ENCODE measurements at places on chromosomes 5 and 9.
A peak's percentile ranks its signal among the peaks of the same experiment; 100 is the strongest.

DNA sequence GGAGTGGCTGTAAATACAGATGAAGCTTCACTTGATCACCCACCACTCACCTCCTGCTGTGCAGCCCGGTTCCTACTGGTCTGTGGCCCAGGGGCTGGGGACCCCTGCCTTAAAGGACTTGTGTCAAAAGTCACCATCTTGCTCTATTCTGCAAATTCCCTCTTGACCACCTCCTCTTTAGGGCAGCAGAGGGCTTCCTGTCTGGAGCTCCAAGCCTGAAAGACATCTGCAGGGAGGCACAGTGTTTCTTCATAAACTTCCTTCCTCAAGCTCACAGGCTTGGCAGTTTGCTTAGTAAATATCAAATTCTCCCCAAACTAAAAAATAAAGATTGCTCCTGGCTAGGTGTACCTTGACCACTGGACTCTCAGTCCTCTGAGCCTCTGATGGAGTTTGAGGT is 104.4 kb downstream of the FRMD3 start:
- DNase-seq = no peak

DNA sequence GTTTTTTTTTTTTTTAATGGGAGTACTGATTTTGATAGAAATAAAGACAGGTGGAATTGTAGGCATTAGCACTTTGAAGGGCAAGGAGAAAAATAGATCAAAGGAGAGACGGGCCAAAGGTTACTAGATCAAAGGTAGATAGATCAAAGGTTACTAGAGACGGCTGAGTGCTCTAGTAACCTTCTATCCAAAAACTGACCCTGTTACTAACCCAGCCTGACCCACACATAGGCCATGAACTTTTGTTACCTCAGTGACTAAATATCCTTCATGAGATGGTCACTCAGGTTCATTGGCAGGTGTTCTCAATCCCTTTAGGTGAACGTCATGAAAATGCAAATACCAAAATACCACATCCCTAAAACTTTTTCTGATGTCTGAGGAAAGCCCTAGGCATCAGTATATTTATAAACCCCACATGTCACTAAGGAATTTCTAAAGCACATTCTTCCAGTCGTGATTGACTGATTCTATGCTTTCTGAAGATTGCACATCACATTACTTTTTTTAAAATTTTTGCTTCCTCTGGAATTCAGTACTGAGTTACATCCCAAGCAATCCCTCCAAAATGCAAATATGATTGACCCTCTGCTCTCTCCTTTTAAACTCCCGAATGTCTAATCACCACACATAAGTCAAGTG is 772.7 kb downstream of the BRINP1 start:
- DNase-seq = no peak

DNA sequence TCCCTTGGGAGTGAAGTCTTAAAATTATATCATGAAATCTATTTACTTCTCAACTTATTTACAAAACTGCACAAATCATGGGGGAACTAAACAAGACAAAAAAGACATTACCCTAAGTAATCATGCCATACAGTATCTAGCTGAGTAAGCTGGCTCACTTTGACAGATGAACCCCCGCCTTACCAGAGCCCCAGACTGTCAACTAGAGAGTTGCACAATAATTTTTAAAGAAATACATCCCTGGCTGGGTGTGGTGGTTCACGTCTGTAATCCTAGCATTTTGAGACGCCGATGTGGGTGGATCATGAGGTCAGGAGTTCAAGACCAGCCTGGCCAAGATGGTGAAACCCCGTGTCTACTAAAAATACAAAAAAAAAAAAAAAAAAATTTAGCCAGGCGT is 62.3 kb downstream of the LPAR1 start:
- no peak for DNase-seq

GRCh38 chr5:98635656-98636055 is 137.8 kb upstream of the RGMB start:
- no peak for DNase-seq

DNA sequence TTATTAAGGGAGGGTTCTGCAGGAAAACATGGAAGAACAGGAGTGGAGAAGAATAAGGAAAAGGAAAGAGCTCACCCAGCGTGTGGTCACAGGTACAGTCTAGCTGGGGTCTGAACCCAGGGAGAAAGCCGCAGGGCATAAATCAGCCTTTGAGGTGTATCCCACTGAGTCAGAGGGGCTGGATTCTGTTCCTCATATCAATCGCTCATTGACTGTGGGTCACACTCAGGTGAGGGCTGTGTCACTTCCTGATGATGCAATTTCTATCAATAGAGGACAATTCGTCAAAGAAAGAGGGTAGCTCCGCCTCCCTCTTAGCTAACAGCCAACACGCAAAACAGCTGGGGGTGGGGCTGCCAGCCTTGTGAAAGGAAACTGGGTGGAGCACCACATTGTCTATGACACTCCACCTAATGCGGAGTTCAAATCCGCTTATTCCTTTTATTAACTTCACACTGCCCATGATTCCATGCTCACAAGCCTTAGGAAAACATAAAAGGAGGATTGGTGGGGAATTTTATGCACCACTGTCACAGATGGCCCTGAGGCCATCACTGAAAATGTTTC is 176.2 kb downstream of the ICE1 start:
- DNase-seq = no peak

DNA sequence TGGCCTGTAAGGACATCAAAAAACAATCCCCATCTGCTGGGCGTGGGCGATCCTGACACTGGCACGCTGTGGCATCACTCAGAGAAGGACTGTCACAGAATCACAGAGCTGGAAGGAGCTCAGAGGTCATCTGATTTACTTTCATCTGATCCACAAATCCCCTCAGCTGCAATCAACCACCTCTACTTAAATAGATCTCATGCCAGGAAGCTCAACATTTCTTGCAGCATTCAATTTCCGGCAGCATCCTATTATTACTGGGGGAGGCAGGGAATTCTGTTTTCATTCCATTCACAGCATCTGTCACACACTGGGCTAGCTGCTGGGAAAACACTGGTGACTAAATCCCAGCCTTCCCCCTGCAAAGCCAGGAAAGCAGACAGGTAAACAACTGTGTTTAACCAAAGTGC is 38.3 kb downstream of the RETREG1 start:
- peak; percentile 80 for DNase-seq

DNA sequence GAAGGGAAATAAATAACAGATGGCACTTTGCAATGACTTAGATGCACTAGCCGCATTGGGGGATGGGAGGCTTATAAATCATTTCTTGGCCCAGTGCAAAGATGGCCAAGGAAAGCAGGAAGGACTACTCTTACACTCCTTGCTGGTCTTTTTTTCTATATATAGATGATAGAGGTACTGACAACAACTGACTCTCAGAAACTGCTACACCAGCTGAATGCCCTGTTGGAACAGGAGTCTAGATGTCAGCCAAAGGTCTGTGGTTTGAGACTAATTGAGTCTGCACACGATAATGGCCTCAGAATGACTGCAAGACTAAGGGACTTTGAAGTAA is 1.7 kb downstream of the CCNG1 start:
- DNase-seq = no peak

DNA sequence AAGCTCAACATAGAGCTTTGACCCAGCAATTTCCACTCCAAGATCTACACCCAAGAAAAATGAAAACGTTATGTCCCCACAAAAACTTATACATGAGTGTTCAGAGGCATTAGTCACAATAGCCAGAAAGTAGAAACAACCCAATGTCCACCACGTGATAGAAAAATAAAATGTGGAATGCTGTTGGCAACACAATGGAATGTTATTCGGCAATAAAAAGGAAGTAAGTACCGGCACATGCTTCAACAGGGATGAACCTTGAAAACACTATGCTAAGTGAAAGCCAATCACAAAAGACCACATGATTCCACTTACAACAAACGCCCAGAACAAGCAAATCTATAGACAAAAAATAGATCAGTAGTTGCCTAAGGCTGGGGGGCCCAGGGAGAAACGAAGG is 6.0 kb downstream of the UBQLN1 start:
- no peak for DNase-seq

DNA sequence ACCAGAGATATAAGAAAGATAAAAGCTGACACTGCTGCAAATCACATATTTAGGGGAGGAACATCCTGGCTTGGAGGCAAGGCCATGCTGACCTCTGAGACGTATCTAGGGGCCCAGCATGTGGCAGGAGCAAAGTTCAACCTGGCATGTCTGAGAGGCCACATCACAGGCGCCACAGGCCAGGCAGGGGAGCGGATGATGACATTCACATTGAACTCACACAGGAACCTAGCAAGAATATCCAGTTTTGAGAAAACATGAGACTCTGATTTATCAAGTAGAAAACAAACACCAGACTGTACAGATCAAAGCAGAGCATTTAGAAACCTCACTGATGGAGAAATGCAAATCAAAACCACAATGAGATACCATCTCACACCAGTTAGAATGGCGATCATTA is 64.2 kb upstream of the STK32A start:
- no peak for DNase-seq

- peak; percentile 47 for DNase-seq
Observed at GRCh38 chr5:32193591-32193990, 19.5 kb upstream of the GOLPH3 start.

DNA sequence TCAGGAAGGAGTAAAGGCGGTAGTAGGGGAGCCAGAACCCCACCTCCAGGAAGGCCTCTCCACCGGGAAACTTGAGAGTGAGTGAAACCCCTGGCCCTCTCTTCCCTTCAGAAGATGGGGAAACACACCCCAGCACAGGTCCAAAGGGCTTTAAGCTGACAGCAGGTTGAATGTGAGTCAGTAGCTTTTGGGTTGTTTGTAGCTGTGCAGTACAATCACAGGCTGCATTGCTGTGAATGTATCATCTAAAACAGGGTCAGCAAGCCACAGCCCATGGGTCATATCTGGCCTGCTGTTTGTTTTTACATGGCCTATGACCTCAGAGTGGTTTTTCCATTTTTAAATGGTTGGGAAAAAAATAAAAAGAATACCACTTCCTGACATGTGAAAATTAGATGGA is 10.0 kb downstream of the OTULINL start:
- no peak for DNase-seq

GRCh38 chr5:22319798-22320197 is 533.3 kb downstream of the CDH12 start:
- DNase-seq = no peak

DNA sequence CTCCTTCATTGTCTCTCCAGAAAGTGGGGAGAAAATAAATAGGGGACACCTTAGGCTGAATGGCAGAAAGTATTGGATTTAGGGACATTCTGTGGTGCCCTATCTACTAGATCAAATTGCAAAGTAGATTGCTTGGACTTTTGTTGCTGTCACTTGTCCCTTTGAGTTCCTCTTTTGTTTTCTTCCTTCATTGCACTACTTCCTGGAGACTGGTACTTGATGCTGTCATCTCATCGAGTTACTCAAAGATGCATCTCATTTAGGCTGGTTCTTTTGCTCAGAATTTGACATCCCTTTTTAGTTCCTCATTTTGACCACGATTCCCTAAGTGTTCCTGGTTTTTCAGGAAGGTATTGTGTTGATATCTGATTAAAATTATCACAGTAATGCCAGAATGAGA is 137.6 kb downstream of the ADGRV1 start:
- DNase-seq = no peak

DNA sequence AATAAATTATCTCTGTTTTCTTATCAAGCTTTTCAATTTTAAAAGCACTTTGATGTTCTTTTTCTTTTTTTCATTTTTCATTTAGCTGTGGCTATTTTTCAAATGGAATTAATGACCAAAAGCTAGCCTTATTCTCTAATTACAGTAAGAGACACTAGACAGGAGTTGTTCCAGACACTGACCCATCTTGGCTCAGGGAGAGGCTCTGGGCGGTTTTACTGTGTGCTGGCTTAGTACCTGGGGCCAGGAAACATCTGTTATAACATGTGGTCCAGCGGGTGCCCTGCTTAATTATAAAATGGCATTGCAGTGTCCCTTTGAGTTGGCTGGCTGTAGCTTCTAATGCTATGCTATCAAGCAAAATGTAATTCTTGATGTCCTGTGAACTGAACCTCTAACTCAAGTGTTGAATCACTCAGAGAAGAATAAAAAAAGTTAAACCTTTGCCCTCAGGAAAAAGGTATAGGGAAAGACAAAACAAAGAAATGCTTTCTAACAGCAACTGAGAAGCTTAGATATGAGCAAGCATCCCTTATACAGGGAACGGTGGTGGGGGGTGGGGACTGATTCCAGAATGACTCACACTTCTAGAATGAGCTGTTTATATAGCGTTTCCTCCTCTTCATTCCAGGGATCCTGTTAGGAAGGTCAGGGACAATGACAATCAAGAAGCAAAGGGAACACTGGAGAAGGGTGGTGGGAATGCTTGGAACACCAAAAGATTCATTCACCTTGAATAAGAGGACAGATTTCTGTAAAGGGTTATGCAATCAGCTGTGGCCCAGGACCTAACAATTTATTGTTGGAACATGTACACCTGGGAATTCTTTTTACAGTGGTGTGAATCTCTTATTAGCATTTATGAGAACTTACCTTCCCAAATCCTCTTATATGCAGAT is 58.7 kb upstream of the NFIB start:
- no peak for DNase-seq

DNA sequence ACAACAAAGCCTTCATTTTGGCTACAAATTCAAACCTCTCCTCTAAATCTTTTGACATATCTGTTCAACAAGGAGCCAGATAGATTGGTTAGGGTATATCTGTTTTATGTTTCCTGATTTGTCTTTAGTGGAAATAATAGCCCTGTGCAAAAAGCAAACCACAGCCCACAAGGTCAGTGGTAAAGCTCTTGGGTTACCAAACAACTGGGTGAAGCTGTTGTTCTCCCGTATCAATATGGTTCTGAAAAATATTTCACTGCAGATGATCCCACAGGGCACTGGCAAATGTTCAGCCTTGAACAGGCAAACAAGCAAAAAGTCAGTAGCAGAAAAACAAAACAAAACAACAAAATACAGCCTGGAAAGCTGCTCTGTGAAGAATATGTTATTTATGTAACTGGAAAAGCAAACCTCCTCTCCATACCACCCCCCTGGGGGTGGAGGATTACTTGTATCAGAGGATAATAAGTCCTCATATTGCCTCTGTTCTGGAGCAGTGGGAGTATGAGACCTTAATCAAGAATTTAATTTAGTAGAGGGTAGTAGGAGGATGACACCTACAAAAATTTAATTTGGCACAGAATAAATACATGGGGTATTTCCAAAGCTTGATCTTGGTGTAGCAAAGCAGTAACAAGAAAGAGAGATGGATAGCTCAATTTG is 20.8 kb upstream of the PTBP3 start:
- DNase-seq = no peak

DNA sequence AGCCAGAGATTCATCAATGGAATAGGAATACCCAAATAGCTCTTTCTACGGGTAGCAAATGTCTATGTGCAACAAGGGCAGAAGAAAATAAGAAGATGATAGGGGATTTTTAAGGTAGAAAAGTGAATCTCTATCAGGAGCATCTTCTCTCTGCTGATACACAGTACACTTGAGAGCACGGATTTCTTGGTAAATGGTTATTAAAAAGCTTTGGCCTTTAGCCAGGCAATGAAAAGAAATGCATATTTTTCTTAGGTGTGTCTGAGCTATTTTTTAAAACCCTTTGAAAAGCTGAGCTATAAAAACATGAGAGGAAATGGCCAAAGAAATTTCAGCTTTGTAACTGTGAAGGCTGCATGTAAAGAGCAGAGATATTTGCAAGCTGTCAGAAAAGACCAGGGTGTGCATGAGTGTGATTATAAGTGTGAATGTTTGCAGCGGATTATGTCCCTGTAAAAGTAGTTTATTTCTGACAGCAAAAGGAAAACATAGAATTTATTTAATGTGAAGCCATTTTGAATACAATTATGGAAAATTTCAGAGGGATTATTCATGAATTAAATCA is 487.1 kb upstream of the PIK3R1 start:
- DNase-seq = no peak

Measured in Ammon's horn (tissue), 1 donor.